ENCODE measurements at places on chromosomes 5 and 9.

- DNase-seq = no peak
These were observed 145.1 kb downstream of the NXNL2 start for GRCh38 chr9:88680041-88680440.

GRCh38 chr9:37395229-37395628, 27.3 kb upstream of the GRHPR start:
- DNase-seq = no peak

- no peak for DNase-seq
These were observed 32.1 kb upstream of the FCN2 start for GRCh38 chr9:134848504-134848903.

GRCh38 chr5:180604271-180604670, 13.0 kb upstream of the SCGB3A1 start:
- DNase-seq = no peak

GRCh38 chr9:93461821-93462220, 8.4 kb upstream of the FAM120AOS start:
- no peak for DNase-seq

GRCh38 chr5:59506285-59506877, 387.1 kb downstream of the PDE4D start:
- no peak for DNase-seq

GRCh38 chr9:123657941-123658340, 272.0 kb downstream of the DENND1A start:
- no peak for DNase-seq

DNA sequence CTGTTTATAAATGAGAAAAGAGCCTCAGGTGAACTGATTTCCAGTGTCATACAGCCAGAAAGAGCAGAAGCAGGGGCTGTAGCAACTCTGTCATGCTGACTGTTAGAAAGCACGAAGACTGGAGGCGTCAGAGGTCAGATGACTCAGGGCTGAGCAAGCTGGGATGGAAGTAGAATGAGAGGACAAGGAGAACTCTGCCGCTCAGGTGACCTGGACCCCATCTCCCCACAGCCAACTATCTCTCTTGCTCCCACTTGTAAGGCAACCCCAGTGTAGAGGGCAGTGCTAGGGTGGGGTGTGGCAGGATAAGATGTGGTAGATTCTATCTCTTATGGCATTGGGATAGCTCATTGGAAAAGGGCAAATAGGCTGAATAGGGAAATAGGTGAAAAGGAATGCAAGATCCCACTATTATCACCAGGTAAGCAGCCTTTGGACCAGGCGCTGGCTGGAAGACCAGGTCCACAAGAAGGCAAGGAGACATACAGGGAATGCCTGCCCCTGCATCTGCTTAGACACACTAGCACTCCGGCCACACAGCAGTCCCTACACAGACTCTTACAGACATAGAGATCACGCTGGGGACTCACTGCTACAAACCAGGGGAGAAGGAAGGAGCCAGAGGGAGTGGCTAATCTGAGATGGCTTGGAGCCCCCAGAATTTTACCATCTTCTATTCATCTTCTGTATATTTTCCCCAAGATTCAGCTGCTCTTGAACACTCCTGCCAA, 21.2 kb upstream of the LOX start:
- no peak for DNase-seq

GRCh38 chr5:21181609-21182125, 1193.7 kb upstream of the CDH18 start:
- DNase-seq = no peak

DNA sequence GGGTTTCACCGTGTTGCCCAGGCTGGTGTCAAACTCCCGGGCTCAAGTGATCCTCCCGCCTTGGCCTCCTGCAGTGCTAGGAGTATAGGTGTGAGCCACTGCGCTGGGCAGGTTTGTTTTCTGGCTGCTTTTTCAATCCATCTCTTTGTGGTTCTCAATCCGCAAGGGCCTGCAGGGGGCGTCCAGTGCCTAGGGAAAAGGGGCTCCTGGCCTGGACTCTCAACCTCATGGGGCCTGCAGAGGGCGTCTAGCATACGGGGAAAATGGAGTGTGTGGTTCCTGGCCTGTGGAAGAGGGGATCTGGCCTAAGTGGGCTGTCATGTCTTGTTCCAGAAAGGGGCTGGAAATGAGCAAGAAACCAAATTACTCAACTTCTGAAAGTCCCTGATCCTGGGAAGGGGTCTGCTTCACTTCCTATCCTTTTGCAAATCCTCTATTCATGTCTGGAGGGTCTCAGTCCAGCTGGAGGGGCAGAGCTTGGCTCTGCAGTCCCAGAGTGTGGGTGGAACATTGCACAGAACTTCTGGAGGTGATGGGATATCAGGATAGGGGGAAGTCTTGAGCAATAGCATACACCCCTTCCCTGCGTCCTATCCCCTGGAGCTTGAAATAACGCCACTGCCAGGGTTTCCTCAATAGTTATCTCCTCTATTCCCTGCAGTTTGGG, 12.7 kb upstream of the CCL27 start:
- DNase-seq = peak; percentile 56

DNA sequence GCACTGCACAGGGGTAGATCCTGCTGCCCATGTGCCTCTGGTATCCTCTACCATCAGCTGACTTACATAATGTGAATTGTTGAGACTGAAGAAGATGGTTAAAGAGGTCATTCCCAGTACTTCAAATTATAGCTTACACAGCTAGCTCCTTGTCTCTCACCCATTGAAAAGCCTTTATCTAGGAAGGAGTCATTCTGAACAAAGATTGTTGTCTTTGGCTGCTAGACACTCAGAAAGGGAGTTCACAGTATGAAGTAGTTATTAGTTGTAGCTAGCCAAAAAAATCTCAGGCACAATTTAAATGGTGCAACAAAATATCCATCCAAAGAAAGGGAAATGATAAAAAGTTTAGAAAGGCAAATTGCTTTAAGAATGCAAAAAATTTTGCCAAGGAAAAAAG, 102.0 kb upstream of the NREP start:
- DNase-seq = no peak

- no peak for DNase-seq
These were observed 93.9 kb downstream of the CD180 start for GRCh38 chr5:67102708-67103107.

GRCh38 chr5:12277504-12278192, 373.4 kb upstream of the CTNND2 start:
- no peak for DNase-seq

DNA sequence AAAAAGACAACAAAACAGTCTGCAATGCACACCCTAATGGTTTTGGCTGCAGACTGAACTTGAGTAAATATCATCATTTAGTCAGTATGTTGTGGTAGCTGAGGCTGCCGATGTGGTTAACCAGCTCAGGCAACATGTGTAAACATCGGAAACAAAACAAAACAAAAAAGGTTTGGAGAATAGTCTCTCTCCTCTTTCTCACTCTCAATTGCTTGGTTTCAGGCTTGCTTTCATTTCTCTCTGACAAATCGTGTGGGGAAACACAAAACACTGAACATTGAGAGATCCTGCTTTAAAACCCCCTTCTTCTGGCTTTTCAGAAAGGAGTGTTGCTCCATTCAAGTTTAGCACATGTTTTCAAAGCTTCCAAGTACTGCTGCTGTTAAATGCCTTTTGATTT, 453.3 kb downstream of the BNC2 start:
- DNase-seq = no peak

DNA sequence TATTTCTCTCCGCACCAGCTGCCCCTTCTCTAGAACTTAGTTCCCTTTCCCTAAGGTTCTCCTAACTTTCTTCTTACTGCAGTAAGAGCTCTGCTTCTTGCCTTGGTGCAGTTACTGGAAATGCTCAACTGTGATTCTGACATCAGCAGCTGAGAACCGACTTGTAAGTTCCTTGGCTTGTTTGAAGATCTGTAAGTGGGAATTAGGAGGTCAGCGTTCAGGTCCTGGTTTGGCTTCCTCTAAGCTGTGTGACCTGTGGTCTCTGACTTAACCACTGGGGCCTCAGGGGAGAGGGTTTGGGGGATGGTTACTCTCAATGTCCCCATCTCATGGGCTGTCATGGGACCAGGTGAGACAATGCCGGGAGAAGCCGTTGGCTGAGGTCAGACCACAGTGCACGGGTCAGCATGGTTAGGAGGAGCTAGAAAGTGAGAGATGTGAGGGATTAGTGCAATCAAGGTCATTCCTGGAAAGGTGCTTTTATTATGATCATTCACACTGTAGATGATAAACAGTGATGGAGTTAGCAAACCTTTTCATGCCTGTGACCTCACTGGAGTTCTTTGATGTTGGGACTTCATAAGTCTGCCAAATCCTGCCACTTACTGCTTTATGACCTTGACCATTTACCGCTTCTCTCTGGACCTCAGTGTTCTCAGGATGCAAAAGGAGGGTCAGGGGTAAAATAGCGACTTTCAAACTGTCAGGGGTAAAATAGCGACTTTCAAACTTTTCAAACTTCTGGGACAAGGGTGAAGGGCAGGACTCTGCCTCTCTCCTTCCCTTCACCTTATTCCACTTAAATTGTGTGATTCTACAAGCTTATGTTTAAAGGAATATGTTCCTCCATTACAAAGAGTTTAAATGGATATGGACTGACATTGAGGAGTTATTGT, 7.3 kb downstream of the PAPPA start:
- DNase-seq = no peak

- no peak for DNase-seq
These were observed 286.6 kb upstream of the POU5F2 start for GRCh38 chr5:94028001-94028400.

DNA sequence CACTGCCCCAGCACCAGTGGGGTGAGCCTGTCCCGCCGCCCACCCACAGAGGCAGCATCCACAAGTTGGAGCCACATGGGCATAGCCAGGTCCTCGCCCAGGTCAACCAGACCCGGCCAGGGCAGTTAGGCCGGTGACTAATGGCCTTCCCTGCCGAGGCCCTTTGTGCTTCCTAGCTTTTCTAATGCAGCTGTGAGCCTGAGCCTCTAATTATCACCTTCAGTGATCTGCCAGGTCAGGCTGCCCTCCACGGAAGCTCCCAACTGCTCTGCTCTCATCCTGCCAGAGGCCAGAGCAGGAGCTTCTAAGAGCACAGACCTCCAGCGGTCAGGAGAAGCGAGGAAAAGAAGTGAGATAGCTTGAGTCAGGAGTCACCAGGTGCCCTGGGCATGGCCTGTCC, 87.1 kb upstream of the PPP1R26 start:
- DNase-seq = no peak

GRCh38 chr5:167763772-167764171, 527.7 kb upstream of the WWC1 start:
- DNase-seq = no peak

- DNase-seq = no peak
These were observed 377.2 kb upstream of the KLF4 start for GRCh38 chr9:107866711-107867311.

DNA sequence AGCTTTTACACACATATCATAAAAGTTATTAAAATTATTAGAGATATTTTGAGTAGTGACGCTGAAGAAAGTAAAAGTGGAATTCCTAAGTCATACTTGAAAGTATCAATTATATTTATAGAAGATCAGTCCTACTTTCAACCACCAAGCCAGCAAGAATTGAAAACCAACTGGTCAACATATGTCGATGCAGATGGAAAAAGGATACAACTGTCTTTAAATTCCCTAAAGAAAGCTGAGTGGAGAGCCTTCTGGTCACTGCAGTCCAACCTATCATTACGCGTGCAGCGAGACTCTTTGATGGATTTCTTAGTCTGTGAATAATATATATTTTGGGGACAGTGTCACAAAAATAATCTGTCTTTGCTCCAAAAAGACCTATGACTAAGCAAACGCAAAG, 15.3 kb downstream of the MEF2C start:
- no peak for DNase-seq

DNA sequence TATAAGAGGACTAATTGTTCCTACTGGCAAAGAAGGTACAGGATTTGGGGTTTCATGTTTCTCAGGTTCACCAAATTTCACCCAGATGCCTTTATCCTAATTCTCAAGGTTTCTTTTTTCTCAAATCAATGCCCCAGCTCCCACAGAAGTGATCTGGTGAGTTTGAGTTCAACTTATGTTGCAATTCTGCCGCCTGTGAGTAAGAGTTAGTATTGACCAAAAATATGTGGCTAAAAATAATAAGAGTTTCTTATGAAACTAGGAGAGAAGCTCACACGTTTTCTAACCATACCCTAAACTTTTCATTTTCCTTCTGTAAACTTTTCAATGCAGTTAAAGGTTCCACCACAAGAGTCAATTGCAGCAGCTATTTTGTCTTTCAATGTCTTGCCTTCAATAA, 15.1 kb downstream of the SLCO6A1 start:
- no peak for DNase-seq

DNA sequence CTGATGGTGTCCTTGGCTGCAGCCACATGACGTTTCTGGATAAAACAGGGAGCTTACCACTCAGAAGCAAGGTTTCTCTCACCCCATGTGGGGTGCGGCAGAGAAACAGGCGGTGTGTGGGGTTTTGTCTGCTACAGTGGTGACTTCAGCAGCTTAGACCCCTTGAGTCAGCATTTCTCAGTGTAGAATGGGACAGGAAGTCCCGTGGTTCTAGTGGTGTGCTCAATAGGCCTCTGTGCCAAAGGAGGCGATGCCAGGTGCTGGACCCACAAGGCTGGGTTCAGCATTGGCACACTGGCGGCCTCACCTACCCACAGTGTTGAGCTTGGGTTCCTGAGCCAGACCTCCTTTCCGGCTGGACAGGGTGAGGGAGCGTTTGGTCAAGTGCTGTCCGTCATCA, 125.2 kb upstream of the SMIM23 start:
- no peak for DNase-seq

DNA sequence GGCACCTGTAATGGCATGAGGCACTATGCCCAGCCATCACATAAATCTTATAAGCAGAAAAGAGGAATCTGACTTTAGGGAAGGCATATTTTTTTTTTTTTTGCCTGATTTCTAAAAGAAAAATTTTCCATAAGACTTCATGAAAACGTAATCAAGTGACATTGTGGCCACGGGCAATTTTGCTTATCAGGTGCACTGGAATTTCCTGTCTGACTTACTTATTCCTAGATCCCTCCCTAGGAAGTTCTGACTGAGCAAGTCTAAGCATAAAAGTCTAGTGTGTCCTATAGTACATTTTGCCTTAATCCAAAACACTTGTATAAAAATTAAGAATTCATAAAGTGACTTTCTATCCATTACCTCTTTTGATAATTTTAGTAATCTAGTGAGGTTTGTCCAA, 12.5 kb downstream of the C5orf46 start:
- no peak for DNase-seq

- no peak for DNase-seq
These were observed 1.8 kb downstream of the SURF6 start for GRCh38 chr9:133334161-133334560.

DNA sequence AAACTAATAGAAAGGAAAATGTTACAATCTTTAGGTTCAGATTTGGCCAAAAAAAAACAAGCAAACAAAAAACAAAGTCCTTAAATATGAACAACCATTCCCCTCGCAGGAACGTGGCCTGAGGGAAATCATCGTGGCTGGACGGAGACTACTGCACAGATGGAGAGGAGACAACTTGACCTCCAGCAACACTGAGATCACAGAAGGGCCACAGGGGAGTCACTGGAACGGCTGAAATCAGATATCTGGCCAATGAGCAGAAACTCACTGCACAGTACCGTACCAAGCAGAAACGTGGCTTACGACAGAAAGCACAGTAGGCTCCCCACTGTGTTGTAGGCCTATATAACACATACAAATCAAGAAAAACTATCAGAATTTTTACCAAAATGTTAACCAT, 27.7 kb downstream of the CAMSAP1 start:
- DNase-seq = no peak
